ENCODE measurements at places on chromosomes 1 and 21.

GRCh38 chr1:234892642-234893041 is 236.0 kb downstream of the TOMM20 start:
- peak; percentile 55 for DNase-seq

DNA sequence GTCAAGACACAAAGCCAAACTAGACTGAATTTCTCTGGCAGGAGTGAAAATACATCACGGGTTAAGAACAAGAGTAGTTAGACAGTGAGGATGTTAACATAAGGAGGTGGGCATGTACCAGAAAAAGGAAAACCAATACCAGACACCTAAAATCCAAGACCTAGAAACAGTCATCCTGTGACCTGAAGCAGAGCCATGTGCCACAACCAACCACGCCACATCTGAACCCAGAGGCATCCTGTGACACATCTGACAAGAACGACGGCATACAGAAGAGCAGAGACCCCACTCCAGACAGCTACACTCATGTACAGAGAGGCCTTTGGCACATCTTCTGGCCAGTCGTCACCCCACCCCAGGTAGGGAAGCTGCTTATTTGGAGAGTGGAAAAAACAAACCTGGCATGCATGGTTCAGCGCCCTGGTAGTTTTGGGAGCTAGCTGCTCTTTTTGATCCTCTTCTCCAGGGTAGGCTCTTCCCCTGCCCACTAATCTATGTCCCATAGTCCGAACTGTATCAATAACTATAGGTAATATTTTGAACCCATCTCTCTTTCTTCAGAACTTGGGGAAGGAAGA is 72.1 kb downstream of the SLC45A1 start:
- no peak for DNase-seq

- DNase-seq = no peak
These were observed 45.1 kb upstream of the RGS2 start for GRCh38 chr1:192763756-192764155.

- DNase-seq = no peak
These were observed 27.4 kb downstream of the CDCA8 start for GRCh38 chr1:37719572-37720195.

DNA sequence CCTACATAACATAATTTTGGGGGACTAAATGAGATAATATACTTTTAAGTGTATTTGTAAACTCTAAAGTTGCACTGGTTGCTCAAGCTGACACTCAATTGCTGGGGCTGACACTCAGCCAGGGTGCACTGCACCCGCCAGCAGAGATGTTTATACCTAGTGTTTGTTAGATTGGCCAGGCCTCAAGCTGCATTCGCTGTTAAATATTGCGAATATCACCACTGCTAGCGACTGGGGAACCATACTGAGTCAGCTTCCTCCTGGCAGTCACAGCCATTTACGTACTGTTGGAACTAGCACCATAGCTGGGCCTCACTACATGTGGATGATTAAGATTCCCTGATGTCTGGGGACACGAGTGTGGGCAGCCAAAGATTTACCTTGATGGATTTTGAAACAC is 12.7 kb upstream of the RWDD3 start:
- DNase-seq = no peak

DNA sequence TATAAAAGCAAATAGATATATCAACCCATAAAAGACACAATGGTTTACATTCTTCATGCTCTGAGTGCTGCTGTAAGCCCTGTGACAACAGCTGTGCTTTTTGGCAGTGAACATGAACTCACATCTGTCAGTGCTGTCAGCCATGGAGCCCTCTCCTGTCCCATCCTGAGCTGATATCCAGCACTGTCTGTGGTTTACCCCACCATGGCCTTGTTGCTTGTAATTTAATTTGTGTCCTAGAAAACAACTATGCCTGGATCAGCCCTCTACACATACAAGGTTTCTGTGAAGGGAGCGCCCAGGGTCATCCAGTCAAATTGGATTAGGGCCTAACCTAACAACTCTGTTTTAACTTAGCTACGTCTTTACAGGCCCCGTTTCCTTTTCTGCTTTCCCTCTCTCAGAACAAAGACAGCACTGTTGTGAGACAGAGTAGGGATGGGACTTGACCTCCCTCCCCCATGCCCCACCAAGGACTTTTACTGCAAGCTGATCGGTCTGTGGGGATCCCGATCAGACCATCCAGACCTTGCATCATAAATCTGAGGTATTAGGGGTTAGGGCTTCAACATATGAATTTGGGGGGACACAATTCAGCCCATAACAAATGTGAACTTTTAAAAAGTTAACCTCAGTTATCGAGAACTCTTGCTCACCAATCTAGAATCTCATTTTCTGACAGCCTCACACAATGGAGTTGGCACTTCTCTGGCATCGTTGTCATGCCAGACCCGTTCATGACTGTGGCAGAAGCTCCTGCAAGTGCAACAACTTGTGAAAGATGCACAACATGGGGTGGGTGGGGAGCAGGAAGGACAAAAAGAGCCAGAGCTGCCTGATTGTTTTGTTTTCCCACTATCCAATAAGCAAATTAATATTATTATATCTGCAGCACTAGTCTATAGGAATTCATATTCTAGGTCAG is 16.4 kb upstream of the SLC44A3 start:
- no peak for DNase-seq

GRCh38 chr1:242718967-242719366 is 194.5 kb upstream of the PLD5 start:
- no peak for DNase-seq
